NCI-H1048 (cell line): ENCODE measurements at places on chromosomes 6 and 20.

DNA sequence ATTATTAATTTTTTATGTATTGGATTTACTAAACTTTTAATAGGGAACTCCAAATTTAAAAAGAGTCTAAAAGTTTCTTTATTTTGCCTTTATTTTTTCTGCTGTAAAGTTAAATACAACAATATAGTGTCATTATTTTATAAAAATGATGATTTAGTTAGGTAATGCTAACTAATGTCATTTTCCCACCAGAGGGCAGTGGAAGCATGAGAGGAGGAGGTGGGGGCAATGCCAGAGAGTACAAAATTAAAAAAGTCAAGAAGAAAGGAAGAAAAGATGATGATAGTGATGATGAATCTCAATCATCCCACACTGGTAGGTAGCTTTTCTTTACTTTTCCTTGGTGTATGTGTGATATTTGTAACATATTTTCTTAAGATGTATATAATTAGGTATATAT lies 20.2 kb upstream of the FHL5 start:
- no peak for DNase-seq

DNA sequence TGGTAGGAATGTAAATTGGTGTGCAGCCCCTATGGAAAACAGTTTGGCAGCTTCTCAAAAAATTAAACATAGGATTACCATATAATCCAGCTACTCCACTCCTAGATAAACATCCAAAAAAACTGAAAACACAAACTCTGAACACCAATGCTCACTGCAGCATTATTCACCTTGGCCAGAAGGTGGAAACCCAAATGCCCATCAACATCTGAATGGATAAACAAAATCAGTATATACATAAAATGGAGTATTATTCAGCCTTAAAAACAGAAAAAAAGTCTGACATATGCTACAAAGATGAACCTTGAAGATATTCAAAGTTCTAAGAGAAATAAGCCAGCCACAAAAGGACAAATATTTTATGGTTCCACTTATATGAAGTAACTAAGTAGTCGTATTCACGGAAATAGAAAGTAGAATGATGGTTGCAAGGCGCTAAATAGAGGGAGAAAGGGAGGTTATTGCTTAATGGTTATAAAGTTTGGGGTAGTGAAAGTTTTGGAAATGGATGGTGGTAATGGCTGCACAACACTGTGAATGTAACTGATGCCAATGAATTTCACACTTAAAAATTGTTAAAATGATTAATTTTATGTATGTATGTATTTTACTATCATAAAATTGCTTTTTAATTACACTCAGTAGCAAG lies 4.0 kb downstream of the PHF10 start:
- DNase-seq: no peak

GRCh38 chr6:77463308-77463860 lies at the start of gene HTR1B:
HTR1B (minus strand) TSS chr6:77463491; CDS start chr6:77463403, 88 bp downstream.
- no peak for DNase-seq

- no peak for DNase-seq
These were observed 978 bp downstream of the WFDC6 start for GRCh38 chr20:45538209-45538799.

DNA sequence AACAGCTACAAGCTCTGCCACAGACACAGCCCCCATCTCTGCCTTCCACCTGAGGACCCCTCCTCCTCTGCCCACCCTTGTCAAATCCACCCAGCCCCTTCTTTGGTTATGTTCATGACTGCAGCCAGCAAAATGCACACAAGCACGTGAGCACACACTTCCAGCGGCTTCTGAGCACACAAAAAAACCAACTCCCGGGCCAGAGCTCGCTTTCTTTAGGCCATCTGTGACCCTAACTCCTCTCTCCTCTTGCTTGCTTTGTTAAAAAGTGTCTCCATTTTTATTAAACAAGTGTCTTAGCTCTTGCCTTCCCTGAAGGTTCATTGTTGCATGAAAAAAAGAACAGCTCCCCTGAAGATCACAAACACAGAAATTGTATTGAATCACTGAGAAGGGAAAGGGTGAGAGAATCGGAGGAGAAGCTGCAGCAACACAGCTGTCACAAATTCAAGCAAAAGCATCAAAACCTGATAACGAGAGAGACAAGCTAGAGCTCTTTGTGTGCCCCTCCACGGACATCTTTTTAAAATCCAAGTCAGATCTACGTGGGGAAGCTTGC lies 142.1 kb downstream of the CD83 start:
- no peak for DNase-seq

- no peak for DNase-seq
These were observed 20.2 kb upstream of the SLC22A7 start for GRCh38 chr6:43277643-43278523.

DNA sequence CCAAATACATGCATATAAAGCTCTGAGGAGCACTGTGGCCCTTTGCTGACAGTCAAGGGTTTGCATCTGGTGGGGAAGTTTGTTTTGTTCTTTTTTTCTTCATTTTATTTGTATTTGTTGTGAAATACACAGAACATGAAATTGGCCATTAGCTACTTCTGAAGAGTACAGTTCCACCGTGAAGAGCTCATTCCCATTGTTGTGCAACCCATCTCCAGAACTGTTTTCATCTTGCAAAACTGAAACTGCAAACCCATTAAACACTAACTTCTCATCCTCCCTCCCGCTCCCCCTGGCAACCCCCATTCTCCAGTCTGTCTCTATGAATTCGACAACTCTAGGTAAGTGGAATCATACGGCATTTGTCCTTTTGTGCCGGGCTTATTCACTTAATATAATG lies 231.3 kb downstream of the TFAP2C start:
- no peak for DNase-seq

DNA sequence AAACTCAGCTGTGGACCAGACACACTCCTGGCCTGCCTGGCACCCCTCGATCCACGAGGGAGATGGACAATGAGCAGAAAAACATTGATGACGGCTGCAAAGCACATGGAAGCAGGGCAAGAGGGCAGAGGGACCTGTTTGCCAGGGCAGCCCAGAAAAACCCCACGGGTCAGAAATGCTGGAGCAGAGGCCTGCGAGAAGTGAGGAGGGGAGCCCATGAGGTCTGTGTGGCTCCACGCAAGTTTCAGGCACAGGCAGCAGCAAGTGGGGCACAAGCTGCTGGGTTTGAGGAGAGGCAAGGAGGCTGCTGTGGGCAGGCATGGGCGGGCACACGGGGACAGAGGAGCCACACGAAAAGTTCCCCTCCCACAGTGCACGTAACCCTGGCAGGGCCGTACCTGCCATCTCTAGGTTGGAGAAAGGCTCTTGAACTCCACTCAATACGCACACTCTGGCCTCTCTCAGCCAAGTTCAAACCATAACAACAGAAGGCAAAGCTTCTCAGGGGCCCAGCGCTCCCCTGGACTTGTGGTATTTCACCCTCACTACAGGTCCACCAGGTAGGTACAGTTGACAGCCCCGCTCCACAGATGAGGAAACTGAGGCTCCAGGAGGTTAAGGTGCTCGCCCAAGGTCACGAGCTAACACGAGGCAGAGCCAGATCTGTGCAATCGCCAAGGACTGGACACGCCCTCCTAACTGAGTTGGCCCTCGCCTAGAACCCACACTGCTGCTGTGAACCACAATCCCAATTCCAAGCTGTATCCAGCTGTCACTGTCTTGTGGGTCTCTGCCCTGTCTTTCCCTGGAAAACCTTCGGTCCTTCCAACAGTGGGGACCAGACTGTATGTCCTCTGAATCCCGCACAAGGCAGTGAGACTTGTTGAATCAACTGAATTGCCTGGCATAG lies 108.2 kb downstream of the NOL4L start:
- no peak for DNase-seq

DNA sequence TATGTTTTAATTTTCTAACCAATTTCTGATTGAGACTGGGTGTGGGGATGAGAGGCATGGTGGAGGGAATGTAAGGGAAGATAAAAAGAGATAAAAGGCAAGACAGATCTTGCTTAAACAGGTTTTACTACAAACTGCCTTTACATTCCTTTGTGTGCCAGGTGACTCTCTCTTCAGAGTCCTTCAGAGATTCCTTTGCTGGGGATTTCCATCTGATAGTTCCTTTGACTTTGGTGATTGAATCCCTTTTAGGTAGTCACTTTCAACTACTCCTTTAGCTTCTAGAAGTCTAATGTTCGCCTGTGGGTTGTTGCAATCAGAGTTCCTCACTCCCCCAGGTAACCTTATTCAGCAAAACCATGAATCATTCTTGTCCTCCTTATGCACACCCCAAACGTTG lies 283.3 kb upstream of the MANEA start:
- no peak for DNase-seq

DNA sequence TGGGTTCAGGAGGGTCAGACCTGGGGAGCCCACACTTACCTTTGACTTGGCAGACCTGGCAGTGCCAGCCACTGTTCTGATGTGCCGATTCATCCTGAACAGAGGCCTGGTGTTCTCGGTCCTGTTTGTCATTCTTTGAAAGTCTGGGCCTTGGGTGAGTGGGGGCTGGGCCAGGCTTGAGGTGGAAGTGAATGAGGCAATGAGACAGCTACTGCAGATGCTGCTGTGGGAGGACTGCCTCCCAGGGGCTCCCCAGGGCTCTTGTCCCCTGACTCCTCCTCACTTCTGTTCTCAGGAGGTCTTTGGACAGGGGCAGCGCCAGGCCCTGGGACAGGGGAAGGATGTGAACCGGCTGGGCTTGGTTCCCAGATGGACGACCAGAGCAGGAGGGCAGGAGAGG lies 5.6 kb upstream of the TREML4 start:
- no peak for DNase-seq

DNA sequence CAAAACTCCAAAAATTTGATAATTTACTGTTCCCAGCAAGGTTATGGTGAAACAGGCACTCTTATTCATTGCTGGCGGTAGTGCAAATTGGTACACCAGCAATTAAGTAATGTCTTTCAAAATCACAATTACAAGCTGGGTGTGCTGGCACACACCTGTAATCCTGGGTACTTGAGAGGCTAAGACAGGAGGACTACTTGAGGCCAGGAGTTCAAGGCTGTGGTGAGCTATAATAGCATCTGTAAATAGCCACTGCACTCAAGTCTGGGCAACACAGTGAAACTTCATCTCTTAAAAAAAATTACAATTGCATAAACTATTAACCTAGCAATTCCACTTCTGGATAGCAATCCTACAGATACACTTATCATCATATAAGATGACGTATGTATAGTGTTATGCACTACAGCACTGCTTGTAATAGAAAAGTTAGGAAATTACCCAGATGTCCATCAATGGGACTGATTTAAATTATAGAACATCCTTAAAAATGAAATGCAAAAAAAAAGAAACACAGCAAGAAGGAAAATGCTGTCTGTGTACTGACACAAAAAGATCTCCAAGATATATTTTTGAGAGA lies 31.4 kb downstream of the NCOA6 start:
- DNase-seq: no peak

DNA sequence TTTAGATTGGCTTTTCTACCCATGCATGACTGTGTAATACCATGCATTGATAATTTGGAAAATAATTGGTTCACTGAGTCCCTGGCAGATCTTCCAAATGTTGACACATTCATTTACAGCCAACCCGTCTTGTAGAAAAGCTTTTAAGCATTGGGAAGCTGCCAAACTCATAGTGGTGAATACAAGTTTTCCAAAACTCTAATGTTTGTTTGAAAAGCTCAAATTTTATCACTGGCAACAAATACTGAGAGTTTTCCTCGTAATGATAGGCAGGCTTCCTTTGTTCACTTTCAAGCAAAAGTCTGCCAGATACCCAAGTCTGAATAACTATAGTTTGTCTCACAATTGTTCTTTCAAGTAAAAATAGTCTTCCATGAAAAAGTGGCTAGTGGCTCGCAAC lies 143.0 kb downstream of the FIG4 start:
- DNase-seq: no peak
